Activated CD8-positive, alpha-beta T cell treated with anti-CD3 and anti-CD28 coated beads for 36 hours (primary cell): ENCODE measurements at places on chromosomes 12 and 14.

DNA sequence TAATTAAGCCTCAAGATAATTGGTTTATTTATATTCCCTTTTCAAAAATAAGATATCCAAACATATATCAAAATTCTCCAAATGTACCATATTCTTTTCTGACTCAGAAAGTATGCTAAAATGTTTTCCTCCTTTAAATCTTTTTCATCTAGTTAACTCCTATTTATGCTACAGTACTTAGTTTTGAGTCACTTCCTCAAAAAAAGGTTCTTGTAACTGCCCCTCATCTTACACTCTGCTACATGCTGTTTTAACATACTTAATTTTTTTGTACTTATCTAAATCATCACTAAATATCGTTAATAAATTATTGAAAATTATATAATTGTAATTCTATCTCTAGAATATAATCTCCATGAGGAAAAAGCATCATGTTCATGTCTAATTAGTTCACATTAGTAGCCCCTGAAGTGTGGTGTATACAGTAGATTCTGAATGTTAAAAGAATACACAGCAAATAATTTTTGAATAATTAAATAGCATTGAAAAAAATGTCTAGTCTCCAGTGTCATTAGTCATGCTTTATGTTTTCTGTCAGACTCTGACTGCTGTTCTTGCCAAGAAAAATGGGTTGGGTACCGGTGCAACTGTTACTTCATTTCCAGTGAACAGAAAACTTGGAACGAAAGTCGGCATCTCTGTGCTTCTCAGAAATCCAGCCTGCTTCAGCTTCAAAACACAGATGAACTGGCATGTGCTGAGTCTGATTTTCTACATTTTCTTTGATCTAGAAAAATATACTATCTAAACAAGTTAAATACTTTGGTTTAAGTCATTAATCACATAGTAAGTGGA lies 3.5 kb downstream of the KLRD1 start:
- H3K27me3 ChIP-seq = no peaks in the 10 kb centered on the region
- peaks cover 21% of the 10 kb centered on the region for H3K4me1 ChIP-seq
- peak overlapping the region; percentile 27 for H3K4me3 ChIP-seq

GRCh38 chr12:108368089-108368488 lies 29.0 kb upstream of the CMKLR1 start:
- peaks cover 4% of the 10 kb centered on the region for H3K27me3 ChIP-seq
- no peak overlapping the region for H3K27ac ChIP-seq
- no peaks in the 10 kb centered on the region for H3K36me3 ChIP-seq
- no peak overlapping the region for H3K4me3 ChIP-seq
- DNase-seq = no peak

DNA sequence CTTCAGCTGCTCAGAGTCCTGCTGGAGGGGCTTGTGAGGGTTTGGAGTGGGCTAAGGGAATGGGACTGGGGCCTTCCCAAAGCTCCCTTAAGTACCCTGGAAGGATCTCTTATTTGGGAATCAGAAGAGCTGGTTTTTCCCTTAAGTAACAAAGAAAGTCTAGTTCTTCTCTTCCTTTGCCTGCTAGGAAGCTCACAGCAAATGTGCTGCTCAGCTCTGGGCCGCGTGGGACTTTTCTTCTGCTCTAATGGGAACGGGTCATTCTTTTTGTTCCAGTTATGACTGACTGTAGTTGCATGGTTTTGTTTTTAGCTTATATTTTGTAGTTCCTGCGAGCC lies 6.0 kb downstream of the KIF26A start:
- H3K36me3 ChIP-seq = no peaks in the 10 kb centered on the region
- H3K4me3 ChIP-seq = no peak overlapping the region
- no peak overlapping the region for H3K27ac ChIP-seq
- no peak for DNase-seq
- peaks cover under 1% of the 10 kb centered on the region for H3K27me3 ChIP-seq
- H3K4me1 ChIP-seq = no peaks in the 10 kb centered on the region

DNA sequence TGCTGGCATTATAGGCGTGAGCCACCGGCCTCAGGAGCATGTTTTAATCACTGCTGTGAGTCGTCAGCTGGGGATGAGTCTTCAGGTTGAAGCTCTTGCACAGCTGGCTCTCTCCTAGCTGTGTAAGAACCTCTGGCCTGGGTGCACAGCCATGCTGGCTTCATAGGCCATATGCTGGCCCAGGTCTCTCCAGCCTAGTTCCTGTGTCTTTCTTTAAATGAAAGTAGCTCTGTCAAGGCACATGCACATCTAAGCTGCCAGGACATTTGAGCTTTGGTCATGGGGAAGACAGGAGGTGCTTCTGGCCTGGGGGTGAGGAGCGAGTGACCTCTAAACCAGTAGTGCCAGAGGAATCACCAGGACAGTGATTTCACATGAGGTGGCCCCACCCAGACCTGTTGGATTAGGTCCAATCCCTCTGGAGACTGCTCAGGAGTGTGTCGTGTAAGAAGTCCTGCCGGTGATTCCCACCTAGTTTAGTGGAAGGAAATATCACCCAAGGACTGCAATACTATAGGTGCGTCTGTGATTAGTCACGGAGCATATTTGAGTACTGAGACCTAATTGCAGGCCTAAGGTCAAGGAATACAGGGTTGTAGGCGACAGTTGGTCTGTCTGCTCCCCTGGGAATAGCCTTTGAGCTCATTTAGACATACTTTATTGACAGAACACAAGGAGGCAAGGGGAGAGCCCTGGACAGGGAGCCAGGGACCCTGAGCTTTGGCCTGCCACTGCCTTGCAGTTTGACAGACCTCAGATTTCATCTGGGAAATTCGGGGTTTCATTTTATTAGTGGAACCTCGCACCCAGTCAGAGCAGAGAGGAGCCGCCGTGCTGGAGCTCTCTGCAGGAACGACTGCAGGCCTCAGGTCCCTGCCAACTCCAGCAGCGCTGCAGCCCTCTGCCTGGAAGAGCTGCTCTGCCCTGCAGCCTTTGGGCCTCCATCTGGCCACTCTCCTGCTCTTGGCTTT lies 67.0 kb downstream of the ANKRD9 start:
- no peak overlapping the region for H3K4me3 ChIP-seq
- no peak for DNase-seq
- no peak overlapping the region for H3K27ac ChIP-seq

DNA sequence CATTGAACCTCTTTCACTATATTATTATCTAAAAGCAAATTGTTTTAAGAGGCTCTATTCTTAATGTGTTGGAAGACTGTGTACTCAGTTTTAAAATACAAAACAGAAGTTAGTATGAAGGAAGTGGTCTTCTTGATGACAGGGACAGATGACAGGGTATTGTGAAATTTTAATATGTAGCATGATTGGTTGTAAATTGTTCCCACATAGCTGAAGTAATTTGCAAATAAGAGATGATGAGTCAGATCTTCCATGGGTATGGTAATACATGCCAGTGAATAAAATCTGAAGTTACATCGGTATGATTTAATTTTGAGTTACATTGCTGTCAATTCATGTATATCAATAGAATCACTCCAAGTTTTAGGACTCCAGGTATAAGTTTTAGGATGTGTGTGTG lies 454.8 kb downstream of the AEBP2 start:
- peaks cover 9% of the 10 kb centered on the region for H3K27me3 ChIP-seq
- peak overlapping the region; percentile 84 for H3K27ac ChIP-seq
- DNase-seq = no peak
- H3K4me1 ChIP-seq = peaks cover 18% of the 10 kb centered on the region
- H3K36me3 ChIP-seq = no peaks in the 10 kb centered on the region
